Stimulated activated CD8-positive, alpha-beta memory T cell treated with anti-CD3 and anti-CD28 coated beads, Interleukin-2, amount 100 ng/mL, for 1 hour (primary cell): ENCODE measurements at places on chromosomes 3 and 15.

DNA sequence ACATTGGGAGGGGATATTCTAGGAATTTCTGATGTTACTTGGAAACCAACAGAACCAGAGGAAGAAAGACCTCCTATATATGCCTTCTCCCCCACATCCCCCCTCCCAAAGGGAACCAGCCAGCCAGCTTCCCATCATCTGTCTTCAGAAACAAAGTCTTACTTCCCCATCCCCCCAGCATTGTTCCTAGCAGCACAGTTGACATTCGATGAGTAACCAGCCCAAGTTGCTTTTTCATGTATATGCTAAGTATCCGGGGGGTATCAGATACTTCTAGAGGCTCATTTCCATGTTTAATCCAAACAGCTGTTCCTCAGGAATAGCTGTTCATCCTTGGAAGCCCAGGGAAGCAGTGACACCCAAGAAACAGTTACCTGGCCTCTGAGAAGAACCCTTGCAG is 16.0 kb downstream of the RMDN3 start:
- DNase-seq = no peak

DNA sequence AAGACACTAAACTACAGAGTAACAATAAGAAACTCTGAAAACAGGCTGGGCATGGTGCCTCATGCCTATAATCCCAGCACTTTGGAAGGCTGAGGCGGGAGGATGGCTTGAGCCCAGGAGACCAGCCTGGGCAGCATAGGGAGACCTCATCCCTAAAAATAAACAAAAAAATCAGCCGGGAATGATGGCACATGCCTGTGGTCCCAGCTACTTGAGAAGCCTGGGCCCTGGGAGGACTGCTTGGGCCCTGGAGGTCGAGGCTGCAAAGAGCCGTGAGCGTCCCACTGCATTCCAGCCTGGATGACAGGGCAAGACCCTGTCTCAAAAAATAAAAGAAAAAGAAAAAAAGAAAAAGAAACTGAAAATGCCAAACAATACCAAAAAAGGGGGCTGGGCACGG is 55.4 kb downstream of the TMCC1 start:
- DNase-seq = no peak

- DNase-seq = no peak
These were observed 263.3 kb upstream of the TPM1 start for GRCh38 chr15:62779036-62779770.

DNA sequence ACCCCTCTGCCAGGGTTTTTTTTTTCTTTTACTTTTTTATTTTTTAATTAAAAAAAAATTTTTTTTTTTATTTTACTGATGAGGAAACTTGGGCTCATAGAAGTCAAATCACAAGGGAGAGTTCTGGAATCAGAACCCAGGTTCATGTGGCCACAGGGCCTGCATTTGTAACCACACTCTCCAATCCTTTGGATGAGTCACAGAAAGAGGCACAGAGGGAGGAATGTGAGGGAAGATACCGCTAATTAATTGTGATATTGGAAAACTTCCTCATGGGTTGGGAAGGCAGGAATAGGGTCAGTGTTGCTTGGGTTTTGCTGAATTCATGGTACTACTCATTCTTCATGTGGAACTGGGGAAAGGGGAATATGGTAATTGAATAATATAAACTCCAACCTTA is 132.9 kb upstream of the SLC6A11 start:
- DNase-seq = no peak

DNA sequence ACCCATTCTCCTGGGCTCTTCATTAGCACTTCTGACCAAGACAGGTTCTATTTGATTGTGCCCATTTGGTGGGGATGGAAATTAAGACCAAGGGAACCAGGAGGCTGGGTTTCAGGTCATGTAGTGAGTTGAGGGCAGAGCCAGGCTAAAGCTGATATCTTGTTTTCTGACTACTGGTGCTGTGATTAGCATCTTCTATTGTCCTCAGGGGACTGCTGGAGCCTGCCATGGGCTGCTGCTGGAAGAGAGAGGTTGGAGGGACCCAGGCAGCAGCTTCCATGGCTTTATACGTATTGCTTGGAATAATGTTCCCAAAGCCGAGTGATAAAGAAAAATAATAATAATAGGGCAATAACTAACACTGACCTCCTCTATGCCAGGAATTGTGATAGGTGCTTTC is 211.4 kb upstream of the ROPN1 start:
- DNase-seq = no peak

GRCh38 chr3:40985195-40985594 is 214.1 kb upstream of the CTNNB1 start:
- no peak for DNase-seq

DNA sequence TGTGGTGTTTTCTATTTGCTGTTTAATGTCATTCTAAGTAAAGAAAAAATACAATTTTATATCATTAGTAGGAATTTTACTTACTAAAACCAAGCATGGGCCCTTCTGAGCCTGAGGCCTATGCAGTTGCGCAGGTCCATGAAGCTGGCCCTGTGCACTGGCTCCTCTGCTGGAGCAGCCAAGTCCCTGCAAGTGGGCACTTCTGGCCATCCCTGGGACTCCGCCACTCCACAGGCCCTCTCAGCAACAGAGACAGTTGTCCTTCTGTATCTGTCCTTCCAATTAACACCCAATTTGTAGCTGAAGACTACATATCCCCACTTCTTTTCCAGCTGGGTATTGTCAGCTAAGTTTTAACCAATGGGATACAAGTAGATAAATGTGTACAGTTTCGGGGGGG is 49.9 kb upstream of the RYK start:
- no peak for DNase-seq

DNA sequence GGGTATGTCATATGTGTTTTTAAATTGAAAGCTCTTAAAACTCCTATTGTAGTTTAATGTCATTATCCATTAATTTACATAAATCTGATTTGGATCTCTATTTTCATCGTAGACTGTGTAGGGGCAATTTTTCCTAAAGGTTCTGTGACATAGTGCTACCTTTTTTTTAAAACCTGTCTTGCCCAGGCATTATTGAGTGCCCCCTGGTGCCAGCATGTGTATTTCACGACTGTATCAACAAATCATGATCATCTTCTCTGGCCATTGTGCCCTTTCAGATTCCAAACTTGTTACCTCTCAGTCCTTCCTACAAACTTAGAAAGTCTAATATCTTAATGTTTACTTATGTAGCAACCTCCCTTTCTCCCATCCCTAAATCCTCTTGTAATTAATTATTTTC is 97.2 kb upstream of the FLNB start:
- DNase-seq = no peak

- no peak for DNase-seq
These were observed 116.4 kb upstream of the GOLGA6L6 start for GRCh38 chr15:20658024-20658423.

DNA sequence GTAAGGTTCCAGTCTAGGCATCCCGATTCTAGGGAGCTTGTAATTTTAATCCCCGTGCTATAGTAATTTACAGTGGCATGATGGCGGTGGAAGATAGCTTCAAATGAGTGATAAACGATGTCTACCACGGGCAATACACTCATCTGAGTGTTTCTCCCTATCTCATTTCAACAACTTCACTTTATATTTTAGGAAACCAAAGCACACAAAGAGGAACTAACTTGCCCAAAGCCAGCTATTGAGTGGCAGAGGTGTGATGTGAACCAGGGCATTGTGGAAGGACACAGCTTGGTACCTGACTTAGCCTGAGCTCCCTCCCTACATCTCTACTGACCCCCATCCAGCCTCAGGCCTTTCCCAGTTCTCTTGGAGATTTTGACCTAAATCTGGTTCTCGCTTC is 16.9 kb upstream of the FILIP1L start:
- DNase-seq = no peak

DNA sequence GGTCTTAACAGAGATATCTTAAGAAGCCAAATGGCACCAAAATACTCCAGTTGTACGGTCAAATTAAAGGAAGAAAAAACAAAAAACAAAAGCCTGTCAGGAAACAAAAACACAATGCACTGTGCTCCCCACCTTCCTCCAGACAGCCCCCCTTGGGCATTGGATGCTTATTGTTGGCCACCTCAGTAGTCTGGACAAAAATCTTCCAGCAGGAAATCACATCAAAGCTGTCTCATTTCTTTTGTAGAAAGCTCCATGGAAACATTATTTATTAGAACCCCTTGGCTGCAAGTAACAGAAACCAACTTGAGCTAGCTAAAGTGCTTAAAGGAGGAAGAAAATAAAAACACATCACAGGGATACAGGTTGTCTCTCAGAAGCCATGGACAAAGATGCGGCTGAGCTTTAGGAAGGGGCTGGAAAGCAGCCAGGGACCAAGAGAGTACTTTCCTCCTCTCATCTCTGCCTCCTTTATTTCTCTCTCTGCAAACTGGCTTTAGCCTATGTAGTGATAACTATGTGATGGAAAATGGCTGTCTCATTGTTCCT is 651.5 kb upstream of the ADAMTS9 start:
- DNase-seq = no peak

GRCh38 chr15:75371486-75371885 is 3.1 kb upstream of the MAN2C1 start:
- DNase-seq = no peak

GRCh38 chr3:107208796-107209195 is 168.4 kb upstream of the CCDC54 start:
- no peak for DNase-seq

DNA sequence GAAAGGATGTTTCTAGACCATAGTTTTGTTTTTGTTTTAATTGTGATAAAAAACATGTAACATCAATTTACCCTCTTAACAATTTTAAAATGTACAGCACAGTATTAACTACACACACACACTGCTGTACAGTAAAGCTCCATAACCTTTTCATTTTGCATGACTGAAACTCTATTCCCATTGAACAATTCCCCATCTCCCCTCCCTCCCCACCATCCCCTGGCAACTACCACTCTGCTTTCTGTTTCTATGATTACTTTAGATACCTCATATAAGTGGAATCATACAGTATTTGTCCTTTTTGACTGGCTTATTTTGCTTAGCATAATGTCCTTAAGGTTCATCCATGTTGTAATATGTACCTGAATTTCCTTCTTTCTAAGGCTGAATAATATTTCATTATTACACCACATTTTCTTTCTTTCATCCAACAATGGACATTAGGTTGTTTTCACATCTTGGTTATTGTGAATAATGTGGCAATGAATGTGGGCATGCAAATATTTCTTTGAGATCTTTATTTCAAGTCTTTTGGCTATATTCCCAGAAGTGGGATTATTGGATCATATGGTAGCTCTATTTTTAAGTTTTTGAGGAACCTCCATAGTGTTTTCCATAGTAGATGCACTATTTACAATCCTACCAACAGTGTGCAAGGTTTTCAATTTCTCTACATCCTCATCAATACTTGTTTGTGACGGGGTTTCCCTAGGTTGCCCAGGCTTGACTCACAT is 10.7 kb downstream of the CHST14 start:
- DNase-seq = no peak

DNA sequence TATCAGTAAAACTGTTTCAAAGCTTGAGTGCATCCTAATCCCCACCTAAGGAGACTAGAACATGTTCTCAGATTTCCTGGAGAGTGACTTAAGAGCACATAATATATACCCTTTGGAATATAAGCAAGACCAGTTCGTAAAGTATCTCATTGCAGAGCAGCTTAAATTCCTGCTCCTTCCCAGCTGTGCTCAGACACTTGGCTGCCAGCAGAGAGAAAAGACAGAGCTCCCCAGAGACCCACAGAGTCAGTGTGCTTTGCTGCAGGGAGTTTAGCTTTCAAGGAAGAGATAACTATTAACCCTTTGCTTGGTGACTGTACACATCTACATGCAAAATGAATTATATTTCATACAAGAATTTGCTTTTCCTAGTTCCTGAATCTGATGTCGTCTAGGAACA is 338.1 kb upstream of the ARHGEF26 start:
- no peak for DNase-seq

DNA sequence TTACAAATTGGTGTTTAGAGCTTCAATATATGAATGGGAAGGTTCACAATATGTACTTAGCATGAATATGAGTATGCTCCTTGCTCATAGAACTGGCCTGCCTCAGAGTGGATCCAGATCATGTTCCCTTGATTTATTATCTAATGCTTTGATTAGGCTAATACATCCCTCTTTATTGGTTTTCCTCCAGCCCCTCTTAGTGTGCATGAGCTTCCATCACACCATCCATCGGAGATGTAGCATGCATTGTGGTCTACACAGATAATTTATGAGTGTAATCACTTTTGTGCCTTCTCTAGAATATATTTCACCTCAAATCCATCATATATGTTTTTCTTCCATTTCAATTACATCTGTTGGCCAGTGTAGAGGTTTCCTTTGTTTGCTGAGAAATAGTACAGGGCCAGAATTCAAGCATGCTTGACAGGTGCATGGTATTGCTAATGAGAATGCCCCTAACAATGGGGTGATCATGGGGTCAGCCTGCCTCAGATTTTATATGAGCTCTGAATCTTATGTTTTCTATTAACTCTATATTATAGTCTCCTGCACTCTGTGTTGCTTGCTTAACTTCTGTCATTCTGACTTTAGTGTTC is 786.4 kb upstream of the ARPP21 start:
- DNase-seq = no peak

GRCh38 chr15:62920682-62921502 is 121.7 kb upstream of the TPM1 start:
- no peak for DNase-seq

DNA sequence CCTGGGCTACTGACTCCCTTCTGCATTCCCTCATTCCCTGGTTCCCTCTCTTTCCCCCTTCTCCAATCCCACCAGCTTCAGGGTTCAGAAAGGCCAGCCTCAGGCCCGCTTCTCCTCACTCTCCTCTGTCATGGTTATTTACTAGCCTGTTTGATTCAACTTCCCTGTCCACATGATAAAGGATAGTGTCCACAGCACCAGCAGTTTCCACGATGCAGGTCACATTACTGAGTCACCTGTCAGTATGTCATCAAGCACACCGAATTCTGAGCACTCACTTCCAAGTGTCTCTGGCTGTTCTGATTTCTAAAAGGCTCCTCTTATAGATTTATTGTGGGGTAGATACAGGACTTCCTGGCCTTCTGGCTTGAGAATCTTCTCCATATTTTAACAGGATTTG is 96.6 kb upstream of the CTNNB1 start:
- DNase-seq = no peak

GRCh38 chr15:90895571-90896117 is 7.5 kb upstream of the MAN2A2 start:
- DNase-seq = no peak

- DNase-seq = no peak
These were observed 210.0 kb upstream of the NDN start for GRCh38 chr15:23897091-23897490.

DNA sequence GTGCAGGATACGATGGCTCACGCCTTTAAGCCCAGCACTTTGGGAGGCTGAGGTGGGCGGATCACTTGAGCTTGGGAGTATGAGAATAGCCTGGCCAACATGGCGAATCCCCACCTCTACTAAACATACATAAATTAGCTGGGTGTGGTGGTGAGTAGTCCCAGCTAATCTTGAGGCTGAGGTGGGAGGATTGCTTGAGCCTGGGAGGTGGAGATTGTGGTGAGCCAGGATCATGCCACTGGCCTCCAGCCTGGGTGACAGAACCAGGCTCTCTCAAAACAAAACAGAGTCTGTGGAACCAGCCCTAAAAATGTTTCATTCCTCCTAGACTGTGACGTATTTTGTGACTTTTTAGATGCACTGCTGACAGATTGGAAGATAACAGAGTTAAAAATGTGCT is 34.3 kb upstream of the RAD51 start:
- DNase-seq = no peak
